ENCODE measurements at places on chromosomes 1 and 21. TPM values are rescaled to one million over a fixed set of nuclear protein-coding genes. Genes with fewer than 3 reads are reported as not detected.

Gene SPRR4
- total RNA-seq = 1.2 TPM

Gene PCSK9
- 0.25 TPM for total RNA-seq

Gene METTL13
- 28.1 TPM for total RNA-seq

Gene ANGPTL3
- 0.86 TPM for total RNA-seq

- peak; percentile 56 for ATAC-seq
These were observed 75.2 kb upstream of the CD1D start for GRCh38 chr1:158105352-158106095.

DNA sequence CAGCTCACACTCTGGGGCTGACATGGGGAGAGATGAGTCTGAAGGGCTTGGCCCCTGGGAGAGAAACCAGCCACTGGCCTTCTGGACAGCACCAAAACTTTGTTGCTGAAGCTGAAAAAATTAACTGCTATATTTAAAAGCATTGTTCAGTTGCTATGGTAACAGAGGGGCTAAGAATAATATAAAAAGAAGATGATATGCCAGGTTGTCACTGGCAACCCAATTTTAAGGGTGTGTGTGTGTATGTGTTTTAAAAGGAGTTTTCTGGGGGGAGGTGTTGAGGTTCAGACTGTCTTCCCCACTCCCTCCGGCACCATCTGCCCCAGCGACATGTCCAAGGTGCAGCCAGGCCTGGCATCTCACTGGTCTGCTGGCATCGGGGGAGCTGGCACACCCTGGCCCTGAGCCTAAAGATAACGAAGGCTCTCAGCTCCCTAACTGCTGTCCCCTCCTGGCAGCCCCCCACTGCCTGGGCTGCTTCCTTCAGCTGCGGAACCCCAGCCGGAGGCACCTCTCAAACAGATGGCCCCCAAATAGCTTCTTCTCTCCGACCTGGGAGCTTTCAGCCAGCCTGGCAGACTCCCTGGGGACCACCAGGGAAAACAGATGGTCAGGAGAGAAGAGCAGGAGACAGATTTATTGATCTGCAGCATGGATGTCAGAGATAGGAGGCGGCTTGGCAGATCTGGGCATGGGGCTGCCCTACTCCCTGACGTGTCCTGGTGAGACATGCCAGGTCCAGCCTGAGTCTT, 203.9 kb downstream of the HIVEP3 start:
- no peak for ATAC-seq

GRCh38 chr1:200338451-200338850, 71.4 kb downstream of the ZNF281 start:
- no peak for ATAC-seq

GRCh38 chr1:206023695-206024094, at the start of gene CTSE:
CTSE (minus strand) TSS chr1:206023895; CDS start chr1:206023791, 104 bp downstream.
- no peak for ATAC-seq

- ATAC-seq = no peak
These were observed 526.3 kb downstream of the PTPRU start for GRCh38 chr1:29762635-29763034.

DNA sequence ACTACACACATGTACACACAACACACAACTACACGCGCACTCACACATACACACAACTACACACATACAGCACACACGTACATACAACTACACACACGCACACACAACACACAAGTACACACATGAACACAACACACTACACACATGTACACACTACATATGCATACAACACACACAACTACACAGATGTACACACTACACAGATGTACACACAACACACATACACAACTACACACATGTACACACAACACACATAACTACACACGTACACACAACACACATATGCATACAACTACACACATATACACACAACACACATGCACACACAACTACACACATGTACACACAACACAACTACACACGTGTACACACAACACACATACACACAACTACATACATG, 318.6 kb downstream of the CAMTA1 start:
- no peak for ATAC-seq

GRCh38 chr1:202263628-202264027, 70.0 kb downstream of the LGR6 start:
- ATAC-seq = no peak

DNA sequence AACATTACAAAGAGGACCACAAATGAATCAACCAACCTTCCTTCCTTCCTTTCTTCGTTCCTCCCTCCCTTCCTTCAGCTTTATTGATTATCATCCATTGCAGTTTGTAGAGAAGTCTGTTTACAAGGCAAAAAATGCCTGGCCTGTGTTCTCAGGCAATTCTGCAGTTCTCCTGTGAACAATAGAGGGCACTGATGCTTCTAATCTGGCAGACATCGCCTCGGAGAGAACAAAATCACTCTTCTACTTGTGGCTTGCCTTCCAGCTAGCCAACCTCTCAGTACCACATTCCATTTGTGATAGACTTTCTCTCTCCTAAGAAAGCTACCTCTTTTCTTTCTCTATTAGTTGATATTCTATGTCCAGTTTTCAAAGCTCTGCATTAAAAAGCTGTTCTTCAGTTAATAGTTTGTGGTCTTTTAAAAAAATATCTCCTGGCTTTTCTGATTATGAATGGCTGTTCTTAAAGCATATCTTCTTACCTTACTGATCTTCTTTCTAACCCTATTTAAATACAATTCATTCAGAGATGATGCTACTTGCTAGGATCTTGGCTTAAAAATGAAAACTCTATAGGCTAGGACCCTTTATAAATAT, 26.9 kb upstream of the ESRRG start:
- peak; percentile 84 for ATAC-seq

DNA sequence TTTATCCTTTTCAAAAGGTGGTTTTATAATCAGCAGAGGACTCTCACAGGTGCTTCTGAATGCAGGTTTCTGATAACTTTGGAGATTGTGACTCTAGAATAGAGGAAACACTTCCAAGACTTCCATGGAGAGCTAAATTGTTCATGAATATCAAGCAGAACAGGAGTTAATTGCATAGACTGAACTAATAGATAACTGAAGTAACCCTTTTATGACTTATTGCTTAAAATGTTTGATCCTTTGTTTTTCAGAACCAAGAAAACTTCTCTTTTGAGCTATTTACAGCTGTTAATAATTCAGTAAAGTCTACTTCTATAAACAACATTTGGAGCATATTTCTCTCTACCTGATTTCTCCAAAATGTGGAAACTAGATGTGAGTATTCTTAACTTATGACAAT, 19.9 kb downstream of the TEX46 start:
- no peak for ATAC-seq

GRCh38 chr21:41610042-41610839, 102.3 kb upstream of the TMPRSS2 start:
- ATAC-seq = no peak

- no peak for ATAC-seq
These were observed 97.0 kb downstream of the GIPC2 start for GRCh38 chr1:78142736-78143135.

- ATAC-seq = no peak
These were observed 89.1 kb upstream of the NEGR1 start for GRCh38 chr1:72371259-72372035.

DNA sequence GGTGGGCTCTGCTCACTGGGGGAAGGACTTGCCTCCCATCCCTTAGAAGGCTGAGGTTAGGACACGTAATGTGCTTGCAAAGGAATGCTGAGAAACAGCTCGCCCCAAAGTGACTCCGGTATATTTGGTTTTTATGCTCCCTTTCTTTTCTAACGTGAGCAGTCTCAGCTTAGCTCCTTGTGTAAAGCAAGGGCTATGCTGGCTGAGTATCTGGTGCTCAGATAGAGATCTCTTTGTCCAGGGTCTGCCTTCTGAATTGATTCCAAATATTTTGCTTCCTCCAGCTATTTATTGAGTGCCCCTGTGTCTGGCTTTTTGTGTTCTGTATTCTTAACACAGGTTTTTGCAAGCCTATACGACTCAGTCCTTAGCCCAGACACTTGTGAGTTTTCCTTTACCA, 94.5 kb upstream of the ARTN start:
- ATAC-seq = no peak

DNA sequence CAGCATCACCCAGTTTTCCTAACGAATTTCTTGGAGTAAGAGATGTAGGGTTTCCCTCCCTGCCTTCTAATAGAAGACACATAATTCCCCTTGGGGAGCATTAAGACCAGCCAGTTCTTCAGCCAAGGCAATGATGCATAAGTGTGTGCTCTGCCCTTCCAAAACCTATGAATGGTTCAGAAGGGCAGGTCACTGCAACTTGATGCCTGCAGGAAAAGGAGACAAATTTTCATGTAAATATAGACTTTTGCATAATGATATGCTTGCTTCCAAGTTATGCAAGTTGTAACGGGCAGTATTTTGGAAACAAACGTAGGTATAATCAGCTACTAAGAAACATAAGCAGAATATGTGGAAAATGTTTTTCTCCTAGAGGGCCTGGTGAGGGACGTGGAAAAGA, 31.6 kb downstream of the PTGS2 start:
- ATAC-seq = no peak

DNA sequence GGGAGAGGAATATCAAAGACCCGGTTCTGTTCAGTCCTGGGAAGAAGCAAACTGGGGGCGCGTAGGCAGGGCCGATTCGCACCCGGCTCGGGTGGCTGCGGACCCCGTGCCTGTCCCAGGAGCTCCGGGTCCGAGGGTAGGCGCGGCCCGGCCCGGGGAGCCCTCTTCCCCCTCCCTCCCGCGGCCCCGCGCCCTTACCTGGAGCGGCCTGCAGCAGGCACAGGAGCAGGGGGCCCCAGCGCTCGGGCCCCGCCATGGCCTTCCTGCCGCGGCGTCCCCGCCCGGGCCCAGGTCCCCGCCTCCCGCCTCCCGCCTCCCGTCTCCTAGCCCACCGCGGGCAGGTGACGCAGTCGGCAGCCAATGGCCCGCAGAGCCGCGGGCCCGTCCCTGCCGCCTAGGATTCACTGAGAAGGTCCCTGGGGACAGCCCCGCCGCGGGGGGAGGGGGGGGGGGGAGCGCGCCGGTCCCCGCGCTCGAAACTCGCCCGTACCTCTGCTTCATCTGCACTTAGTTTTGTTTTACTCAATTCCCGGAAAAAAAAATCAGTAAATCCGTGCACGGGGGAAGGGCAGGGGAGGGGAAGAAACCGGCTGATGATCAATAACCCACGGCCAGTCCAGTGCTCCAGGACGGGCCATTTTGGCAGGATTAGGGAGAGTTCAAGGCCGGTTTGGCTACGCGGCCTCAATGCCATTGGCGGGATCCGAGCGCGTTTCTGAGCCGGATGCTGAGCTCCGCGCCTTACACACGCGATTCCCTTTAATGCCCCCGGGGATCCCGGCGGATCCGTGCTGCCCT, at the start of gene IFNLR1:
Gene IFNLR1 (minus strand): TSS at position 297 of the 798 bp plus-strand sequence. CDS start 41 bp downstream, at position 256.
- peak; percentile 99 for ATAC-seq

GRCh38 chr1:222876182-222876581, 61.3 kb downstream of the DISP1 start:
- ATAC-seq = no peak

- no peak for ATAC-seq
These were observed 10.8 kb downstream of the COL9A2 start for GRCh38 chr1:40306296-40306695.
